ENCODE measurements at places on chromosomes 12 and 14. TPM values are rescaled to one million over a fixed set of nuclear protein-coding genes. Genes with fewer than 3 reads are reported as not detected.

GRCh38 chr14:91329486-91330014, 85.0 kb upstream of the GPR68 start:
- no peaks in the 10 kb centered on the region for H3K4me1 ChIP-seq
- H3K36me3 ChIP-seq = no peaks in the 10 kb centered on the region
- DNase-seq = no peak
- no peak overlapping the region for H3K4me3 ChIP-seq
- H3K27ac ChIP-seq = no peak overlapping the region

DNA sequence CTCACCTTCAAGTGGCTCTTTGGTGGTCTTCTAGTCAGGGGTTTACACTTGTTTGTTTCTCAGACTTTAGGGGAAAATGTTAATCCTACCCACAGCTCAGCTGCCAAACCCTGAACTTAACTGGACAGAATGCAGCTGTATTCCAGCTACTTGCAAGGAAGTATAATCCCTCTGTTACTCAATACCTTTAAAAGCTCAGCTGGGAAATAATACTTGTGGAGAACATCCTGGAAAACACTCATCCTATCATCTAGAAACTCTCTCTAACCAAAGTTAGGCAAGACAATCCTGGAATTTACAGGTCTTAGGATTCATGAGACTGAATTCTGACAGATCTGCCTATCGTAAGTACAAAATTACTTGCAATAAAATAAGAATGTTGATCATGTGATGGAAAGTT, 404.1 kb downstream of the ADAMTS20 start:
- no peaks in the 10 kb centered on the region for H3K27me3 ChIP-seq
- no peaks in the 10 kb centered on the region for H3K4me1 ChIP-seq
- no peak overlapping the region for H3K4me3 ChIP-seq
- DNase-seq = no peak
- H3K27ac ChIP-seq = no peak overlapping the region

- H3K27me3 ChIP-seq = no peaks in the 10 kb centered on the region
- no peak overlapping the region for H3K27ac ChIP-seq
- H3K36me3 ChIP-seq = peaks cover 2% of the 10 kb centered on the region
- DNase-seq = no peak
- H3K4me3 ChIP-seq = no peak overlapping the region
These were observed 66.7 kb downstream of the SETD3 start for GRCh38 chr14:99413911-99414310.

The CBLN3 gene
- polyA plus RNA-seq = 5.6 TPM

The DNAI7 gene
- polyA plus RNA-seq = 0.64 TPM

DNA sequence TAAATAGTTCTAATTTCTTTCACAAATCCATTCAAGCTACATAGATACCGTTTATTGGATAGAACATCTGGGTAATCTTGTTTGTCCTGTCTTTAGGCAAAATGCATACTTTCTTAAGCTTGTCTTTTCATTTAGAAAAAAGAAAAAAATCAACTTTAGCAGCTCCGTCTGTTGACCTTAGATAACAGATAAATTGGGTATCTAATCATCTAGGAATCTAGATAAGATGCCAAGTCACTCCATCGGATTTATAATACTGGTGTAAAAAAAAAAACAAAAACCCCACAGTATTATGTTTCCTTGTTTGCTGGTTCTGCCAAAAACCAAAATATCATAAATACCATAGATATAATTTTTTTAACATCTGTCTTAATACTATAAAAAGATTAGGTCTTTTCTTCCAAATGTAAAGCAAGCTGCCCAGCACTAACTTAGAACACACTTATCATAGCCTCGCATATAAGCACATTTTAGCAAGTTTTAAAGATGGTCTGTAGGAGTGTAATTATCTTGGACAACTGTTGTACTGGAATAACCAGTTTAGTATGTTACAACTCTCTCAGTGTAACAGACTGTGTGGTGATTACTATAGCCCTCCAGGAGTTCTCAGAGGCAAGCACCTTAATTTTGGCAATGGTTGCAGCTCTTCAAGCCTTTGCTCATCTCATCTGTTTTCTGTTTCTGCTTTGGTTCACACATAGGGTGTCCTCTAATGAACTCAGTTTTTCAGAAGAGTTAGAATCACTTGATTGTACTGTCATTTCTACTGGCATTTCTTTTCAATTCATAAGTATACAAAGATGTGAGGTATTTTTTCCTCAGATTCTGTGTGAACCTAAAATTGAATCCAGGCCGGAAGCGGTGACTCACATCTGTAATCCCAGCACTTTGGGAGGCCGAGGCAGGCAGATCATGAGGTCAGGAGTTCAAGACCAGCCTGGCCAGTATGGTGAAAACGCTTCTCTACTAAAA, 83.1 kb downstream of the ANO6 start:
- H3K4me1 ChIP-seq = peaks cover 16% of the 10 kb centered on the region
- no peak overlapping the region for H3K27ac ChIP-seq
- H3K4me3 ChIP-seq = no peak overlapping the region
- no peak for DNase-seq
- H3K27me3 ChIP-seq = no peaks in the 10 kb centered on the region
